Stimulated activated memory B cell treated with anti-CD40 and anti-IgM and Interleukin-4, amounts not matched to agents 10 μg/mL and 1 μg/mL and 100 μg/mL, for 72 hours (primary cell): ENCODE measurements at places on chromosomes 7 and 10.

GRCh38 chr7:157887400-157887799, 550.6 kb downstream of the DNAJB6 start:
- no peak overlapping the region for H3K4me3 ChIP-seq
- H3K36me3 ChIP-seq = no peaks in the 10 kb centered on the region

- H3K36me3 ChIP-seq = no peaks in the 10 kb centered on the region
- no peaks in the 10 kb centered on the region for H3K4me1 ChIP-seq
- H3K27ac ChIP-seq = no peak overlapping the region
- no peak overlapping the region for H3K4me3 ChIP-seq
- ATAC-seq = no peak
- no peaks in the 10 kb centered on the region for H3K27me3 ChIP-seq
Measured at GRCh38 chr7:21346297-21346696, 81.6 kb upstream of the SP4 start.

GRCh38 chr10:73837072-73837471, 25.7 kb upstream of the NDST2 start:
- no peak overlapping the region for H3K27ac ChIP-seq
- no peak overlapping the region for H3K4me3 ChIP-seq
- H3K27me3 ChIP-seq = no peaks in the 10 kb centered on the region

DNA sequence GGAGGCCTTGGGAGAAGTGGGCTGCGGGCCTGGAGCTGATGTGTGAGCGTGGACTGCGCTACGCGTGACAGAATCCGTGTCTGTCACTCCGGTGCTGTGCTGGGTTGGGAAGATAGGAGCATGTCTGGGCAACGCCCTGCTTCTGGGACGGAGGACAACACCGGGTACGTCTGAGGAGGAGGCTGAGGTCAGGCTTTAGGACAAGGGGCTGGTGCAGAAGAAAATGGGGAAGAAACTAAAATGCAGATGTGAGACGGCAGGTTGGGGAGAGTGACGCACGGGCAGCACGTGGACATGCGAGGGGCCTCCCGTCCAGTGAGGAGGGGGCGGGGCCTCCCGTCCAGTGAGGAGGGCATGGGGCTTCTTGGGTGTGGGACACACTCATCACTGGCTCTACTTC, 207.4 kb downstream of the DNAJB6 start:
- no peaks in the 10 kb centered on the region for H3K27me3 ChIP-seq
- H3K4me1 ChIP-seq = peaks cover 13% of the 10 kb centered on the region
- no peak for ATAC-seq
- no peak overlapping the region for H3K4me3 ChIP-seq
- H3K36me3 ChIP-seq = peaks cover 50% of the 10 kb centered on the region
- no peak overlapping the region for H3K27ac ChIP-seq

GRCh38 chr10:102994531-102995295, 76.6 kb downstream of the CNNM2 start:
- no peak for ATAC-seq
- peaks cover 15% of the 10 kb centered on the region for H3K4me1 ChIP-seq
- no peaks in the 10 kb centered on the region for H3K27me3 ChIP-seq
- no peaks in the 10 kb centered on the region for H3K36me3 ChIP-seq
- H3K4me3 ChIP-seq = no peak overlapping the region

- no peak for ATAC-seq
- H3K36me3 ChIP-seq = peaks cover 12% of the 10 kb centered on the region
- no peaks in the 10 kb centered on the region for H3K27me3 ChIP-seq
- no peak overlapping the region for H3K27ac ChIP-seq
- no peak overlapping the region for H3K4me3 ChIP-seq
Measured at GRCh38 chr7:90698616-90699015, 102.5 kb downstream of the CDK14 start.
